Suppressor macrophage treated with lipopolysaccharide for 4 hours (primary cell): ENCODE measurements at places on chromosomes 2 and 18.

DNA sequence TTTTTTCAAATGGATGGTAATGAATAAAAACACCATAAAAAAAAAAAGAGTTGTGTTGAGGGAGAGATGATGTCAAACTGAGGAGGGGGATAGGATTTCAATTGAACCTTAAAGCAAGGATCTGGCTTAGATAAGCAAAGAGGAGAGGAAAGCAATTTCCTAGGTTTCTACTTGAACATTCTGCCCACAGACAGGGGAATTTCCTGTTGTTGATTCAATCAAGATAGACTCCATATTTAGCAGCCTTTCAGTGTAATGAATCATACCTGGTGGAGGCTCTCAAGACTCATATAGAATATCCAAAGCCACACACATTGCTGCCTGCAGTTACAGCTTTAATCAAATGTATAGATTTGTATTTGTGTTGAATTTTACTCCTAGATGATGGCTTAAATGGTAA lies 294.4 kb upstream of the PIK3C3 start:
- DNase-seq: no peak

- DNase-seq: no peak
Observed at GRCh38 chr2:160583146-160583535, 89.5 kb upstream of the RBMS1 start.

GRCh38 chr18:34649080-34649479 lies 61.0 kb upstream of the DTNA start:
- no peak for DNase-seq

DNA sequence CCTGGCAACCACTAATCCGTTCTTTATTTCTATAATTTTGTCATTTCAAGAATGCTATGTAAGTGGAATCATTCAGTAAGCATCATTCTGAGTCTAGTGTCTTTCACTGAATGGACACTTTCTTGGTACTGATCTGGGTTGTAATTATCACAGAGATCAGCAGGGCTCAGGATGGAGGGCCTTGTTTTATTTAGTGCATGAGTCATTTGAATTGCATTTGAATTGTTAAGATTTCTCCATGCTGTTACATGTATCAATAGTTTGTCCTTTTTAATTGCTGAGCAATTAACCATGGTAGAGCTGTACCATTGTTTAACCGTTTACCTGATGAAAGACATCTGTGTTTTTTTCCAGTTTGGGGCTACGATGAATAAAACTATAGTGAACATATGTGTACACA lies 256.4 kb downstream of the THSD7B start:
- no peak for DNase-seq

- peak; percentile 11 for DNase-seq
Observed at GRCh38 chr2:169361706-169362117, 622 bp downstream of the LRP2 start.

- no peak for DNase-seq
Observed at GRCh38 chr2:10498525-10499274, 50.6 kb upstream of the ODC1 start.

DNA sequence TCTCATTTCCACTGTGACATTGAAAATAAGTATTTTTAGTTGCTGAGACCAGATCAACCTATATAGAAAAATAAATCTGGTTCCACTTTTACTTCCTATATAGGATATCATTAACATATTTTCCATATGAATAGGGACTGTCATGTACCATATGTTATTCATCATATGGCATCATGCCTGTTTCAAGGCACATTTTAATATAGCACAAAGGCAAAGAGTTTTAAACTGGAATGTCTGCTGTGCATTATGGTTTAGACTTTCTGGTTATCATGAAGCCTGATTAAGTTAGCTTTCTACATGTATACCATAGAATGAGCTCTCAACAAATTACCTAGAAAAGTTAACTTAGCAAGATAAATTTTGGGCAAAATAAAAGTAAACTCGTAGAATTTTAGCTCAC lies 53.0 kb upstream of the ACYP2 start:
- no peak for DNase-seq

DNA sequence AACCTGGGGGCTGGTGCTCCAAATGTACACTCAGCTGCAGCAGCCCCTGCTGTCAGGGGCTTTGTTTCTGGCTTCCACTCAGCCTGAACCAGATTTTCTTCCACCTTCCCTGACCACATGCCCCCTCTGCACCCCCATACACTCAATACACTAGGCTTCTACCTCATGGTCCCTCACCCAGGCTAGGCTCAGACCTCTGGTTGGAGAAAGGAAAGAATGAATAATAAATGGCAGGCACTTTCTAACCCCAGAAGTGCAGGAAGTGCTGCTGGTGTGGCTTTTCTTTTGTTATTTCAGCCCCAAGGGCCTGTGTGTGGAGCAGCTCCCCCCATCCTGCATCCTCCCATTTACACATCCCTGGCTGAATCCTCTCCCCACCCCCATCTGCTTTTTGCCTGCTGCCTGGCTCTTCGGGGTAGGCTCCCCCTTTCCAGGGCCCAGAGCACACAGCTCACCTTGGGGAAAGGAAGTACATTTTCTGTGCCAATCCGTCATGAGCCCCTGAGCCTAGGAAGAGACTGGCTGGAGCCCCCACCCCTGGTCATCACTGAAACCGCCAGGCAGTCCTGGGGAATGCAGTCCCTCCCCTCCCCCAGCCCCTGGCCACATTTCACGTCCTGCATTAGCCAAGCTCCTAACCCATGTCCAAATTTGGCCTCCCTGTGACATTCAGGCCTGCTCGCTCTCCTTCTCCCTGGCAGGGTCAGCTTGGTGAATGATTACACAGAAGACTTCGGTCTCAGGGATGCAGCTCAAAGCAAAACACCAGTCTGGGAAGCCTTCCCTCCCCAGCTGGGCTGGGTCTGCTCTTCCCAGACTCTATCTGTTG lies 2.6 kb downstream of the DYSF start:
- no peak for DNase-seq

DNA sequence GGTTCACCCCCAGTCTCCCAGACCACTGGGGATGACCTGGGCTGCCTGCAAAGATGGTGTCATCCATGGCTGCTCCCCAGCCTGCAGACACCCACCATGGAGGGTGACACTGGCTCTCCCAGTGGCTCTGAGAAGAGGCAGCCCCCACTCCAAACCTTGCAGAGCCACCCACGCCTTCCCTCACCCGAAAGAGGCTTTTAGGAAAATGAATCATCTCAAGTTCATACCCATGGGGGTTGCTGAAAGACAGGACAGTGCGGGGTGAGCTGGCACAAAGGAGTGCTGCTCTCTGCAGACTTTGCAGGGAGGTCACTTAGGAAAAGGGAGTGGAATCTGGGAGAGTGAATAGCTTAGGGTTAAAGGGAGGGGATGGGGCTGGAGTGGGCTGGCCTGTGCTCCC lies 36.4 kb downstream of the MPHOSPH10 start:
- DNase-seq: no peak

GRCh38 chr18:76448256-76449110 lies 46.6 kb downstream of the ZNF516 start:
- DNase-seq: peak; percentile 43

DNA sequence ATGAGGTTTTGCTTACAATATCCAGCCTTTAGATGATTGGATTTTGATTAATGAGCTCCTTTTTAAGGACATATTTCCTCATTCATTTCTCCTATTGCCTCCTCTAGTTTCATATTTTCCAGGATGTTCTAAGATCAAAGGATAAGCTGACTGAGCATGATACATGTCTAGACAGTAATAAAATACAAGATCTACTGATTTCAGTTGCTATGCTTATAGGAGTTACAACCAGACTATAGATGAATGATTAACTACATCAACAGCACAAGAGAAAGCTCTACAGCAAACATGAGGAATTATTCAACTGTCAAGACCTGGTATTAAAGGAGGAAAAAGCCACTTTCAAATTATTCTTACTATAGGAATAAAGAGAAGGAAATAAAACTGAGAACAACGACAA lies 85.0 kb upstream of the LINC00305 start:
- DNase-seq: no peak

DNA sequence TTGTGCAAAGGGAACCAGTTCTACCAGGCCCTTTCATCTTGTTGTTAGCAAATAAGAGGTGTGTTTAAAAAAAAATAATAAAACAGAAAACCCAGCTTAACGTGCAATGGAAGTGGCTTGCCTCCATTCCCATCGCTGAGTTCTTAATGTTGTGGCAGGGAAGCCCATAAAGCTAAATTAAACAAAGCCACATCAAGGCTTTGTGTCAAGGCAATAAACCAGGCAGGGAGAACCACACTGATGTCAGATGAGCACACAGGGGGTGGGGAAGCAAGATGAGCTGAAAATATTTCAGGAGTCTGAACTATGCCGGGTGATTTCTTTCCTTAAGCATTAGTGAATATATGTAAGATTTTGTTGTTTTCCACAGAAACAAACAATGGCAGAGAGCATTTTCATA lies 73.5 kb downstream of the PHLPP1 start:
- no peak for DNase-seq

DNA sequence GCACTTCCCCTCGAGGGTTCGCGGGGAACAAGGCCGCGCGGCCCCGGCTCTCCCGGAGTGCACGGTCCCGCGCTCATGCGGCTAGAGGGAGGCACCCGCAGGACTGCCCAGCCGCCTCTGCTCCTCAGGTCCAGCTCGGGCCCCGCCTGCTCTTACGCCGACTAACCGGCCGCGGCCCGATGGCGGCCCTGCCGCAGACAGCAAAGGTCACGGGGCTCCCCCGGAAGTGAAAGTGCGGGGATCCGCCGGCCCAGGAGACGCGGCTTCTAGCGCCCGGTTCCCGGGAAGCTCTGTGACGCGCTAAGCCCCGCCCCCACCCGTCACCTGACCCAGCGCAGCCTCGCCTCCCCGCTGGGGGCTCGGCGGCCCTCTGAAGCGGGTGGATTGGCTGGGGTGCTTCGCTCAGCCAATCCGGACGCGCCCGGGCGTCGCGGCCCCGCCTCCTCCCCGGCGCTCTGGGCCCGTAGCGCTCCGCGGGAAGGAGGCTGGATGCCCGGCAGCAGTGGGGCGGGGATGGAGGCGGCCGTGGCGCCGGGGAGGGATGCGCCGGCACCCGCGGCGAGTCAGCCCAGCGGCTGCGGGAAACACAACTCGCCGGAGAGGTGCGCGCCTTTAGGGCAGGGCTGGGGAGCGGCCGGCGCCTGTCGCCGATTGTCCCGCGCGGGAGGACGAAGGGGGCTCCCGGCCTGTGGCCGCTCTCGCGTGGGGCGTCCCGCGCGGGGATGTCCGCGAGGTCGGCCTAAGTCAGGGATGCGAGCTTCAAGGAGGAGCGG lies at the start of gene SCLY:
Gene SCLY (plus strand): TSS at position 460 of the 773 bp plus-strand sequence. CDS start 54 bp downstream, at position 514.
- peak; percentile 99 for DNase-seq

GRCh38 chr2:231554748-231555545 lies 24.7 kb upstream of the NMUR1 start:
- peak; percentile 88 for DNase-seq

DNA sequence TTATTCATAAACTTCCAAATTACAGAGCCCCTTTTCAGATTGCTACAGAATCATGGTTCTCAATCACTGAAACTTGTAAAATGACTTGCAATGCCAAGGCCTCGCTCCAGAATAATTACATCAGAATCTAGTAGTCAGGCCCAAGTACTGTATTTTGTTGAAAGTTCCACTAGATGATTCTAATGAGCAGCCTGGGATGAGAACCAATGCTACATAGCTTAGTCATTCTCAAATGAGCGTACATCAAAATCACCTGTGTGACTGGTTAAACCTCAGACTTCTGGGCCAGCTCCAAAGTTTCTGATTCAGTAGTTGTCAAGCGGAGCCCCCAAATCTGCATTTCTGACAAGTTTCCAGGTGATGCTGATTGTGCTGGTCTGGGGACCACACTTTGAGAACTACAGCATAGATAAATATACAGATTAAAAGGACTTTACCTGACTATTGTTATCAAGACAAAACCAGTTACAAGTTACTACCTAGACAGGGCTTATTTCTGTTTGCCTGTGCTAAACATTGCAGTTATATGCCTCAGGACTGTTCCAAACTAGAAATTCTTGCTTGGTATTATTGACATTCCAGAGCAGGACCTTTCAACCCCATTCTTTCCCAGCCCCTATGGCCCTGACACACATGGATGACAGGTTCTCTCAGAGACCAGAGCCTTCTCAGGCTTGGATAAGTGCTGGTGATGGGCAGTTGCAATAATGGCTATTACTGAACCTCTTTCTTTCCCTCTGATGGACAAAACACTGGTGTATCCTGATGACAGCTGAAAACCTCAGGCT lies 83.1 kb downstream of the UPP2 start:
- no peak for DNase-seq

- DNase-seq: no peak
Observed at GRCh38 chr18:74540652-74541421, 6.5 kb downstream of the CNDP1 start.

DNA sequence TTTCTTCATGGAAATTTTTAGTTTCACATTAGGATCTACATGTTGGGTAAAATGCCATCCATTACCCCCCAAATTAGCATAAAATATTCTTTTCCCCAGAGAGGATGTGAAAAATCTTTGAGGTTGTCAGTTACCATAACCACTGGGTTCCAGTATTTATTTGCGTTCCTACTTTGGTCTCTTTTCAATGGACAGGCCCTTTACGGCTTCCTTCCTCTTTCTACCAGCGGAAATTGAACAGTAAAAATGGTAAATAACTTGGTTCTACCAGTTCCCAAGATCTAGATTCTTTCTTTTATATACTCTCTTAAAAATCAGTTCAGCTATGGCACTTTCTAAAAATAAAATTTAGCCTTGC lies 169.2 kb upstream of the APCDD1 start:
- peak; percentile 43 for DNase-seq

GRCh38 chr2:85704800-85705679 lies 10.9 kb downstream of the GNLY start:
- DNase-seq: peak; percentile 74

GRCh38 chr2:109403841-109404201 lies 209.9 kb downstream of the SEPTIN10 start:
- DNase-seq: no peak

- DNase-seq: no peak
Observed at GRCh38 chr2:237596520-237597195, 6.1 kb upstream of the RAB17 start.

GRCh38 chr2:139353874-139354273 lies 573.7 kb upstream of the NXPH2 start:
- DNase-seq: no peak

DNA sequence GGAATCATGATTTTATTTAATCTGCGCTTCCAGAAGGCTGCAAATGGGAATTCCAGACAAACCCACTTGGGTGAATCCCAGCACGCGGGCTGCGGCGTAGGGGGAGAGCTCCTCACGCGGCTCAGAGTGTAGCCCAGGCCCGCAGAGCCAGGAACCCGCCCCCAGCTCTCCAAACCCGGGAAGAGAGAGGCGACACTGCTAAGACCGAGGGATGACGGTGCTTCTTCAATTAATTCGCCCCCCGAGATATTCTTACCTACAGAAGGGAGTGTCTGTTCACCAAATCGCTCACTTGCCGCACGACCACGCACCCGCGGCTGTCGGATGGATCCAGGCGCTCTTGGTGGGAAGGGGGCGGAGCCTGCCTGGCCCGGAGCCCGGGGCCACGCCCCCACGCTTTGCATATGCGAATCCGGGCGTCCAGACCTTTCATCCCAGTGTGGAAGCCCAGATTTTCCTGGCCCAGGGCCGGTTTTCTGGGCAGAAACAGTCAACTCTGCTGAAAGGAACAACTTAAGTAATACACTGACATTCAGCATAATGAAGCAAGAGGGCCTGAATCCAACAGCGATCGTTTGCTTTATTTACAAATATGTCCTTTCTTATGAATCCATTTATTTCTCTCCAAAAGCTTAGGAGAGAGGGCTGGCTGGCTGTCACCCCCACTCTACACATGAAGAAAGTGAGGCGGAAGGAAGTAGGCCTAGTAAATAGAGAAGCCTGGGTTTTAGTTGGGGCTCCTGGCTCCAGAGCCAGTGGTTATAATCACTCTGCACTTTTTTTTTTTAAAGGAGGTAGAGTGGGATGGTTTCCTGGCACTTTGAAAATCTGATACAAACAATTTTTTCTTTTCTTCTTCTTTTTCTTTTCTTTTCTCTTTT lies at the start of gene SLC19A3:
Gene SLC19A3 (minus strand): TSS at position 342 of the 881 bp plus-strand sequence. CDS start 15,710 bp downstream, outside the sequence.
- peak; percentile 9 for DNase-seq

- DNase-seq: no peak
Observed at GRCh38 chr18:10458691-10459090, 4.3 kb downstream of the APCDD1 start.
